ENCODE measurements at places on chromosomes 1 and 21.

GRCh38 chr1:17130138-17130635, 10.9 kb upstream of the PADI2 start:
- no peak for DNase-seq

GRCh38 chr1:30511991-30512913, 211.1 kb downstream of the MATN1 start:
- no peak for DNase-seq

DNA sequence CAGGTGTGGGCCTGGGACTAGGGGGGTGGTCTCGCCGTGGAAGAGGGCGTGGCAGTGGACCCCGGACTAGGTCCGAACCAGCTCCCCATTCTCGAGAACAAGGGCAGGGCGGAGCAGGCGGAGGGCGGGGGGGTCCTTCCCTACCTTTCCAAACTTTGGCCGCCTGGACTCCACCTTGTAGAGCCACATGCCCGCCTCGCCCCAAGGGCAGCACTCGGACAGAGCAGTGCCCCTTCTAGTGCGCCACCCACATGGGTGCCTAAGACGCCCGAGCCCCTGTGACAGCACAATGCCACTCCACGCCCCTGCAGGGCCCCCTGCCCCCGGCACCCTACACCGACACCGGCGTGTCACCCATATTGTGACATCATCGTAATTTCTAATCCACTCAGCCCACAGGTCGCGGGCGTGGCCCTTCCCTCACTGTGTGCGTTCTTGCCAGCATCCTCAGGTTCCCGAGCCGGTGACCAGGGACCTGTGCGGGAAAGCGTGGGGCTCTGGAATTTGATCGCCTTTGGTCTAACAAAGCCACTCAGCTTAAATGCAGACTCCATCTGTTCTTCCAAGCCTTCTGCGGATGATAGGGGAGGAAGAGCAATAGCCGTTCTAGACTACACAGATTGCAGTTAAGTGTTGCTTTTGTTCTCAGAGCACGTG, 553 bp upstream of the STMN1 start:
- DNase-seq, result no peak

GRCh38 chr21:29217818-29218291, 80.9 kb upstream of the BACH1 start:
- DNase-seq, result no peak

DNA sequence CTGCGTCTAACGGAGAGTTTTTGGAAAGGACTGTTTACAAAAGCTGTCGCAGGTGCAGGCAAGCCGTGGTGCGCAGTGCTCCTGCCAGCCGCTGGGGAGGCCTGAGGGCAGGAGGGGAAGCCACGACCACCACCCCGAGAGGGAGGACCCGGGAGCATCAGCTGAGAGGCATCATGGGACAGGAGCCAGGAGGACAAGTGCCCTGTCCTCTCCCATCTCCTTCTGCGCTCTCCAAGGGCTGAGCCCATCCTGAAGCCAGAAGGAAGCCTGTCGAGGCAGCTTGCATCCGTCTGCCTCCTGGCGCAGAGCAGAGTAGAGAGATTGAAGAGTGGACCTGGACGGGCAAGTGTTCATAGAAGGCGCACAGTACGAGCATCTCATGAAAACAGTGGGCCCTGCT, 310.9 kb downstream of the KIF26B start:
- DNase-seq, result no peak
